ENCODE measurements at places on chromosomes 3 and 15.

- no peak for DNase-seq
Observed at GRCh38 chr3:124660599-124660998, 69.7 kb upstream of the UMPS start.

DNA sequence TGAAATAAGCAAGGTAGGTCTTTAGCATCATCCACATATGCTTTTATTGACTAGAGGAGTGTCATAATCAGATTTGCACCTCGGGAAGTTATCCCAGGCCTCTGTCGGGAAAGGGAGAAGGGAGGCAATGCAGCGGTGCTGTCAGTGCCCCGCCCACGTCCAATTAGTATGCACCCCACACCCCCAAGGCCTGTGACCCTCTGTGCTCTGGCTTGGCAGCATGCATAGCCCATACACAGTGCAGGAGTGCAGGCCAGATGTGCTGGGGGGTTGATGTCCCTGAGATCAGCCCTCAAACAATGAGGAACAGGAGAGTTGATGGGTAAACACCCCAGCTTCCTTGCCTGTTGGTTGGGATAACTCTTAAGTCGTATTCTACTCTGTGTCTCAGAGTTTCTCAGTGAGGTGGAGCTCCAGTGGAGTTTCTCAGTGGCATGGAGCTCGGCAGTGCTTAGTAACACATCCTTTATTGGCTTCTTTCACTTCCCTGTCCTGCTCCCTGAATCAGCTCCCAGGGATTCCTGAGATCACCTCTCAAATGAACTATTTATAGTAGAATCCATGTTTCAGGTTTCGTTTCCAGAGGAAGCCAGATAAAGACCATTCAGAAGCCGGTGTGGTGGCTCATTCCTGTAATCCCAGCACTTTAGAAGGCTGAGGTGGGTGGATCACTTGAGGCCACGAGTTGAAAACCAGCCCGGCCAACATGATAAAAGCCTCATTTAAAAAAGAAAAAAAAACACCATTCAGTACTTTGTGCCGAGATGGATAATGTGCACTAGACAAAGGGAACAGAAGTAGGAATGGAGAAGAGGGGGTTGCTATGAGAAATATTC, 26.7 kb upstream of the NDUFB4 start:
- DNase-seq: no peak

DNA sequence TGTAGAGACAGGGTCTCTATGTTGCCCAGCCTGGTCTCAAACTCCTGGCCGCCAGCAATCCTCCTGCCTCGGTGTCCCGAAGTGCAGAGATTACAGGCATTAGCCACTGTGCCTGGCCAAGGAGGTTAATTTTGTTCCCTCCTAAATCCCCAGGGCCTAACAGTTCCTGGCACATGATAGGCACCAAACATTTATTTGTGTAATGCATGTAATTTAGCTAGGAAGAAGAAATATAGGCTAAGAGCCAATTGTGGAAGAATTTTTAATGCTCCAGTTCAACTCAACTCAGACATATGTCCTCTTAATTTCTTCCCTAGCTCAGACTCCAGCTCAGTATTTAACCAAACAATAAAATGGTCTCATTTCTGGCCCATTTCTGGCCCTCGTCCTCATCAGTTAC, 7.7 kb upstream of the ZNF592 start:
- no peak for DNase-seq

GRCh38 chr3:133676336-133677118, 14.8 kb upstream of the TOPBP1 start:
- no peak for DNase-seq

Data from NCI-H2171 (cell line).